ENCODE measurements at places on chromosomes 6 and 20.

GRCh38 chr20:10004900-10005299 lies 29.9 kb upstream of the ANKEF1 start:
- H3K27me3 ChIP-seq = peaks cover 4% of the 10 kb centered on the region
- H3K27ac ChIP-seq = no peak overlapping the region
- H3K4me1 ChIP-seq = peaks cover 5% of the 10 kb centered on the region
- no peak for DNase-seq

DNA sequence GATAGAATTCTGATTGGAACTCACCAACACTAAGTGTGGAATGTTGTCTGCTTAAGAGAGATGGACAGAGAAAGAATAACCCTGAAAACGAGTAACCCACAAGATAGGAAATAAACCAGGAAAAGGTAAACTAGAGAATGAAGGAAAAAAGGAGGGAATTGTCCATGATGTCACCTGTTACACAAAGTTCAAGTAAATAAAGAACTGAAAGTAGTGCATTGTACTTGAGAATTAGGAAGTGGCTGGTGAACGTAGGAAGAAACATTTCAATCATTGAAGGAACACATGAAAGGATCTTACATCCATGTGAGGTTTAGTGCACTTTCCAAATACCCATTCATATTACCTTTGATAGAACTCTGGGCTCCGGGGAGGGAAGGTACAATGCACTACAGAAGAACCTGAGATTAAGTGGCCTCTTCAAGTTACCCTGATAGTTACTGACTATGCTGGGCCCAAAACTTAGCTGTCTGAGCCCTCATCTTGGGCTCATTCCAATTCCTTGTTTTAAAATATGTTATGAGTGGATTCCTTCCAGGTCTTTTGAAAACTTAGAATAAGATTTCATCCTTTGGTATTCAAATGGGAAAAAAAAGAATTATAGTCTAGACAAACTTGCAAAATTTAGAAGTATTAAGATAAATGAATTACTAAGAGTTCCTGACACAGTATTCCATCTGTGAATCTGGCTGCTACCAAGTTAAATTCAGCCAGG lies 1.1 kb upstream of the STX7 start:
- no peak overlapping the region for H3K27ac ChIP-seq
- peaks cover 4% of the 10 kb centered on the region for H3K36me3 ChIP-seq
- peak overlapping the region; percentile 97 for H3K4me3 ChIP-seq
- no peak for DNase-seq
- peaks cover 29% of the 10 kb centered on the region for H3K27me3 ChIP-seq
- H3K4me1 ChIP-seq = peaks cover 25% of the 10 kb centered on the region

DNA sequence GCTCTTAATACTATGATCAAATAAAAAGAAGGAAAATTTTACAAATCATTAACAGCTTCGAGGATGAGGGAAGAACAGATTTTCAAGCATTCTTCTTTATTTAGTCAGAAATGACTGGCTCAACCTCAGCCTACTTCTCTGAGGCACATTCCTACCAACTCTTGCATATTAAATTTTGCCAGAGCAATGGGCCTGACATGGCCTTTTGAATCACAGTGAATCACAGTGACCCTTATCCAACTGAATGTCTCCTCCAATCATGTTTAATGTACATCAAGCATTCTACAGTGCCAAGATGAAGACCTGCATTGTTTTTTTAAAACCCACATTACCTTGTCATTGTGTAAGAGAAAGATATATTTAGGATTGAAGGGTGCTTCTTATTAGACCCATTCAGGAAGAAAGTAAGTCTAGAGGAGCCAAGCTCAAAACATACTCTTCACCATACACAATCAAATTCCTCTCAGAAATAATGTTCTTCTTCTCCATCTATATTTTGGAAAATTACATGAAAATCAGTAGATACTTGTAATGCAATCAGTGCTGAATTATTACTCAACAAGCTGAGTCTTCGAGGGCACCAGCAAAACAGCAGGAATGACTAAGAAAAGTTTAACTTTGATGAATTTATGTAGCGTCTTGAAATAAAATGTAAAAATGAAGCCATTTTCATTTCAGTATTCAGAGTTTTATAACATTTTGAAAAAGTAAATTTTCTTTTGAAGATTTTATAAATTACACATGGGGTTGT lies 44.1 kb upstream of the MOXD1 start:
- no peaks in the 10 kb centered on the region for H3K36me3 ChIP-seq
- H3K27ac ChIP-seq = no peak overlapping the region
- no peaks in the 10 kb centered on the region for H3K27me3 ChIP-seq
- no peaks in the 10 kb centered on the region for H3K4me1 ChIP-seq
- DNase-seq = no peak
- no peak overlapping the region for H3K4me3 ChIP-seq

DNA sequence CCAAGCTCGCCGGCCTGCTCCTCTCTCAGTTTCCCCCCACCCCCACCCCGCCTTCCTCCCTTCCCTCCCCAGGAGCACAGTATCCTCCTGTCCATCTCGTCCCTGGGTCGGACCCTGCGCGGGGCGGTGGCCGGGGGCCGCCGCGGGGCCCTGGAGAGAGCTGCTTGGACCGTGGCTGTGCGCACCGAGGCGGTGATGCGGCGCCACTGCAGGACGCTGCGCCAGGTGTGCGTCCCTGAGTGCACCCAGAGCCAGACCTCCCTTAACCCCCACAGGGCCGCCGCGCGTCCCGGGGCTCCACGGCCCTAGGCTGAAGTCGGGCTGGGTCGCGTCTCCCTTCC lies 2.2 kb downstream of the C20orf204 start:
- DNase-seq = no peak
- peaks cover 3% of the 10 kb centered on the region for H3K27me3 ChIP-seq
- H3K4me1 ChIP-seq = peaks cover 52% of the 10 kb centered on the region
- H3K27ac ChIP-seq = no peak overlapping the region
- H3K36me3 ChIP-seq = peaks cover 15% of the 10 kb centered on the region
- H3K4me3 ChIP-seq = peak overlapping the region; percentile 81

GRCh38 chr20:21514553-21515251 lies 838 bp upstream of the NKX2-2 start:
- H3K4me3 ChIP-seq = no peak overlapping the region
- DNase-seq = no peak
- peaks cover 69% of the 10 kb centered on the region for H3K27me3 ChIP-seq
- H3K4me1 ChIP-seq = peaks cover 6% of the 10 kb centered on the region
- H3K36me3 ChIP-seq = peaks cover 5% of the 10 kb centered on the region

DNA sequence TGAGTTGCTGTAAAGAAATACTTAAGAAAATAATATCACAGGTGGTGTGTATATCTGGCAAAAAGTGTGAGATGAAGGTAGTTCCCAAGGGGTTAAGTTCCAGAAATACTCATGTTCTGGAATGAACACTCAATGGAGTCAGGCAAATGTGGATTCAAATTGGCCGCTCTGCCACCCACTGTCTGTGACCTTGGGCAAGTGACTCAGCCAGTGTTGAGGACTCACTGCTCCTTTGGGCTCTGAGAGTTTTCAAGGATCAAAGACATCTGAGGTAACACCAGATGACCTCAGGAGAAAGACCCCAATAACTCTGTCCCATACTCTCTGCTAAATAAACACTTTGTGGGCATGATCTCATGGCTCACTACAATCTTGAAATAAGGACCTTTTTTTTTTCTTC lies 59.2 kb upstream of the EYA2 start:
- H3K36me3 ChIP-seq = no peaks in the 10 kb centered on the region
- H3K4me1 ChIP-seq = no peaks in the 10 kb centered on the region
- peaks cover 4% of the 10 kb centered on the region for H3K27me3 ChIP-seq
- H3K27ac ChIP-seq = no peak overlapping the region

DNA sequence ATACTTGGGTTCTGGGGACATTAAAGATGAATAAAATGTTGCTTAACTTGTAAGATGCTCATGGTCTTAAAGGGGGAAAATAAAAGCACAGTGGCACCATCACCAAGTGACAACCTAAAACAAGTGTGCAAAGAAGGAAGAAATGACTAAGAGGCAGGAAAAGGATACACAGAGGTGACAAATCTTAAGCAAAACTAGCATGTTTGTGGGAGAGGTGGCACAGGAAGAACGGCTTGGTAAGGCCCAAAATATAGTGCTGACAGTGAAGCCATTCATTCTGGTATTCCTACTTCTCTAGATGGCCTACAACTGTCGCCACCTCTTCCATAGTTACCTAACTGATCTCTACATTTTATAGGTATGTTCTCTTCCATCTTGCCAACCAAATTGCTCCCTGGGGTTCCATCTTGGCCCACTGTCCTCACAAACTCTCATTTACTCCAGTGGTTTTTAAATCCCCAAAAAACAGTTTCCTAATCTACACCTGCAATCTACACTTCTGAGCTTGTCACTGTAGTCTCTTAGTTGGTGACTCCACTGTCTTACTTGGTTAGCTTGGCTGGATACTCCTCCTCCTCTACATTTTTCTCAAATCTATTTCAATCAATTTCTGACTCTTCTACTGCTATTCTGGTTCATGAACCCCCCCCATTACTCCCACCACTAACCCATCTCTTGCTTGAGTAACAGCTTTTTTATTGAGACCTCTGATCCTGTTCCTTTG lies 33.5 kb downstream of the FAM8A1 start:
- DNase-seq = peak; percentile 21
- no peaks in the 10 kb centered on the region for H3K27me3 ChIP-seq
- H3K27ac ChIP-seq = peak overlapping the region; percentile 80
- H3K4me1 ChIP-seq = peaks cover 55% of the 10 kb centered on the region
- peaks cover 67% of the 10 kb centered on the region for H3K36me3 ChIP-seq

- DNase-seq = no peak
- no peaks in the 10 kb centered on the region for H3K27me3 ChIP-seq
- no peaks in the 10 kb centered on the region for H3K36me3 ChIP-seq
- no peaks in the 10 kb centered on the region for H3K4me1 ChIP-seq
- H3K4me3 ChIP-seq = no peak overlapping the region
Measured at GRCh38 chr6:53524455-53524815, 20.5 kb downstream of the GCLC start.

- H3K36me3 ChIP-seq = no peaks in the 10 kb centered on the region
- H3K4me3 ChIP-seq = no peak overlapping the region
- no peak overlapping the region for H3K27ac ChIP-seq
- H3K4me1 ChIP-seq = peaks cover 28% of the 10 kb centered on the region
- no peak for DNase-seq
Measured at GRCh38 chr6:134080171-134080795, 27.9 kb upstream of the SLC2A12 start.
